ENCODE measurements at places on chromosomes 6 and 20.
A peak's percentile ranks its signal among the peaks of the same experiment; 100 is the strongest.

DNA sequence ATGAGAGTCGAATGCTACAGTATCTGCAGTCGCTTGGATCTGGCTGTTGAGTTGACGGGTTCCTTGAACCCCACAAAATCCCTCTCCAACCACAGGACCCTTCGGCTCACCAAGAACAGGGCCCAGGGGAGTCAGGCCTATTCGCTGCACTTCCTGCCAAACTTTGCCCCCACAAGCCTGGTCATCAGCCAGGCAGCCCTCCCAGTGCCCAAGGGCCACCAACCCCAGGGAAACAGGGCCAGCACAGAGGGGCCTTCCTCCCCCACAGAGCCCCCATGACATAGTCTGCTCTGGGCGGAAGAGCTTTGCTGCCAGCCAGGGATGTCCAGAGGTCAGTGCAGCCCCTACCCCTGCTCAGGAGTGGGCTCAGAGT lies 34.5 kb upstream of the MRGBP start:
- DNase-seq = no peak

DNA sequence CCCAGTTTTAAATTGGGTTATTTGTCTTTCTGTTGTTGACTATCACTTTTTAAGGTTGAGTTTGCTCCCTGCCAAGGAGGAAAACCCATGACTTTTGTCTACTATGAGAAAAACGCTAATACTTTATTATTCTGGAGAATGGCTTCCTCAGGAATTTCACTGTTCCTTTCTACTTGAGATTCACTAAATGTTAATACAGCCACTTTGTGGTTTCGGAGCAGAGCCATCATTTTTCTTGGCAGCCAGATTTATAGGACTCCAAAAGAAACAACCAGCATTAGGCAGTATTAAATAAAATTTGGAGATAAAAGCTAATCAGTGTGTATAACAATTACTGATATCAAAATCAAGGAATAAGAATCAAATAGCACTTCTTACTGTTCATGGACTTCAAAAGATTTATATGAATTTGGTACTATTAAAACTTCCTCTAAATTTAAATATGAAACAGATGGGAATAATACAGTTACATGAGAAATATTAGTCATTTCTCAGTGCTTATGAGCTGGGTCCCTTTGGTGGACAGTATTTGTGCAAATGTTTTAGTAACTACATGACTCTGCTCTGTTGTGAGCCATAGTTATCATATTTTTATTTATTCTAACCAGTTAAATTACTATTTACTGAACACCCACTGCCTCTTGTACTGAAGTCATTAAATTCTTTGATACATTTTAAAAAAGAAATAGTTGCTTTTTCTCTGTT lies 64.1 kb upstream of the FBXO30 start:
- DNase-seq = no peak

GRCh38 chr20:13423472-13424173 lies 202.5 kb downstream of the ISM1 start:
- no peak for DNase-seq

- DNase-seq = no peak
These were observed 126.6 kb downstream of the SIM1 start for GRCh38 chr6:100338090-100338489.

GRCh38 chr20:5393218-5393870 lies 76.6 kb upstream of the PROKR2 start:
- no peak for DNase-seq

- DNase-seq = no peak
These were observed 30.9 kb downstream of the HEBP2 start for GRCh38 chr6:138434925-138435324.

DNA sequence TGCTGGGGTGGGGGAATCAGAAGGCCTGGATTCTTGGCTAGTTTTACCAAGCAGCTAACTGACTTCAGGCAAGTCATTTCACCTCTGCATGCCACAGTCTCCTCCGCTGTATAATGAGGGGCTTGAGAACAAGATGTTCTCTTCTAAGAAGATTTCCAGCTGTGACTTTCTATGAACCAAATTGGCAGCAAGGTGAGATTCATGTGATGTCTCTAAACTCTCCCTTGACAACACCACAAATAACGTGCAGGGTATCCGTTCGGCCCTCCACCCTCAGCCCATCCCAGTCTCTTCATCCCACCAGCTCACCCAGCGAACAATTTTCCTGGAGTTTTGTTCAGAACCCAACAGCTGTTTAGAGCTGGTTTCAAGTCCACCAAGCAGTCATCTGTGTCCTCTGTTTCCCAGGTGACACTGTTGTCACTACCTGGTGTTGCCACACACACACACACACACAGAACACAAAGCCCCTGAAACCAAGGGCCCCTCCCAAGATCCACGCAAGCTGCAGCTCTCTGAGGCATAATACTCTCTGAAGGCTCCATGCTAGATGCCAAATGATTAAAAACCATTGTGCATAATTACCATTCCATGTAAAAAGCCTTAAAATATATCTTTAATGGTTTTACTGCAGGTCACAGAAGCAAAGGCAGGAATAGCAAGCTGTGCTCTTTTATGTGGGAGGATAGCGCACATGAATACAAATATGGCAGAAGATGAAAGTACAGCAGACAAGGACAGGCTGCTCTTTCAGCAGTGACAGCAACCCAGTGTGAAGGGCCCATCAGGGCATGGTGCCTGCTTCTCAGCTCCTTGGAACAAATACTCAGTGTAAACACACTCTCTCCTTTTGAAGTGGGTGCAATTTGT lies 48.2 kb downstream of the ARHGAP18 start:
- DNase-seq = peak; percentile 4

DNA sequence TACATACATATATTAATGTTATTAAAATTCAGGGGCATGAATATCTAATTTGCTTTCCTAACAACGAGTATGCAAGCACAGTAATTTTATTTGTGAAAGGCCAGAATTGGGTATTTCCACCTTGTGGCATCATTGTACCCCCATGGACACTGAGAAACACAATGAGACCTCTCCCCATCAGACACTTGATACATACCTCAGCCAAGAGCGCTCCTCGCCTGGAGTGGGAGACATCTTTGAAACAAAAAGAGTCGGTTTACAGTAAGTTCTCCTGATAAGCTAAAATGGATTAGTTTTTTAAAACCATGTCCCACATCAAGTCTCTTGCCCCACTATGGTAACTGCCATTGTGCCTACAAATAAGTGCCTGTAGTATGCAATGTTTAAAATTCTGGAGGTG lies 2.1 kb downstream of the CNR1 start:
- no peak for DNase-seq

DNA sequence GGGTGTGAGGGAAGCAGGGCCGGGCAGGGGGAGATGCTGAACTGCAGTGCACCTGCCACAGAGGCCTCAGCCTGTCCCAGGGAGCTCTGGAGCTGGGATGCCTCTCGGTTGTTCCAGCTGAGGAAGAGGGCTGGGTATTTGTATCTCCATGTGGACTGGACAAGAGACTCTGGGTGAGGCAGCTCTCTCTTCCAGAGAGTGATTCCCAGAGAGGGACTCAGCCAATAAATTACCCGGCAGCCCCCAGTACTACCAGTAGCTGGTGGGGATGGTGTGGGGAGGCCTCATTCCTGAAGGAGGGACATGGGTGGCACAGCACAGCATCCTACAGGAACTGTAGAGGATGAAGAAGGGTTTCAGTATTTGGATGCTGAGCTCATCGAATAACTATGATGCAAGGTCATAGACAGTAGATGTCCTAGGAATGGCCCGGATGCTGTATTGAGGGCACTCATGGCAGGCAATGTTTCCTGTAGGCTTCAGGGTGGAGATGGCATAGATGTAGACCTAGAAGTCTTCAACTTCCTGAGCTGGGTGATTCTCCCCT lies 1.4 kb downstream of the FGD2 start:
- no peak for DNase-seq

- no peak for DNase-seq
These were observed 20.4 kb upstream of the BMP6 start for GRCh38 chr6:7705483-7705882.

- no peak for DNase-seq
These were observed 65.0 kb downstream of the FAM120B start for GRCh38 chr6:170371588-170371987.

DNA sequence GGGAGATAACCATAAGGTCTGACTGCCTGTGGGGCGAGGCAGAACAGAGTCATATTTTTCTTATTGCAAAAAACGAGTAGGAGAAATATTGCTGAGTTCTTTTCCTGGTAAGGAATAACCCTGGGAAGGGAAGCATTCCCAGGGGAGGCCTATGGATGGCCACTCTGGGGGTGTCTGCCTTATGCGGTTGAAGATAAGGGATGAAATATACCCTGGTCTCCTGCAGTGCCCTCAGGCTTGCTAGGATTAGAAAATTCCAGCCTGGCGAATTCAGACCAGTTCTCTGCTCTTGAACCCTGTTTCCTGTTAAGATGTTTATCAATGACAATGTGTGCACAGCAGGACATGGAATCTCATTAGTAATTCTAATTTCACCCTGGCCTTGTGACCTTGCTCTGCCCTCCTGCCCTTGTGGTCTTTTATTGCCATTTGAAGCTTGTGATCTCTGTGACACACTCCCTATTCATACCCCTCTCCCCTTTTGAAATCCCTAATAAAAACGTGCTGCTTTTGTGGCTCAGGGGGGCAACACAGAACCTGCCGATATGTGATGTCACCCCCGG lies 491.1 kb upstream of the EYS start:
- no peak for DNase-seq

- no peak for DNase-seq
These were observed 284.7 kb upstream of the TAB2 start for GRCh38 chr6:149032599-149033405.

GRCh38 chr6:110098511-110099116 lies 80.9 kb downstream of the WASF1 start:
- no peak for DNase-seq

DNA sequence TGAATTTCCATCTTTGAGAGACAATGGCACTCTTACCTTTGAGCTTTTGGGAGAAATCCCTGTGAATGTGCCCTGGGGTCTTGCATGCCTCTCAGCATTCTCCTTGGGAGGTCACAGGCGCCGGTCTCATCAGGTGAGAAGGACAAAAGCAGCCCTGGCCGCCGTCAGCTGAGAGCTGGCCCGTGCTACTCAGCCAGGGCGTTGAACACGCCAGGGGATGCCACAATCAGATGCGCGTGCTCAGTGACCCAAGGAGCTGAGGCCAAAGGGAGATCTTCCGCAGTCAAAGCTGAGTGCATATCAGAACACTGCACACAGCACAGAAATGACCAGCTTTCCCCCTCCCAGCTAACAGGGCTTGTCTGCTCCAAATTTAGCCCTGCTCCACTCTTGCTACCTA lies 253.6 kb upstream of the NOX3 start:
- DNase-seq = no peak

GRCh38 chr6:24925661-24926060 lies 10.1 kb downstream of the RIPOR2 start:
- DNase-seq = peak; percentile 4

- peak; percentile 45 for DNase-seq
These were observed 2.2 kb upstream of the NNAT start for GRCh38 chr20:37518606-37519507.

DNA sequence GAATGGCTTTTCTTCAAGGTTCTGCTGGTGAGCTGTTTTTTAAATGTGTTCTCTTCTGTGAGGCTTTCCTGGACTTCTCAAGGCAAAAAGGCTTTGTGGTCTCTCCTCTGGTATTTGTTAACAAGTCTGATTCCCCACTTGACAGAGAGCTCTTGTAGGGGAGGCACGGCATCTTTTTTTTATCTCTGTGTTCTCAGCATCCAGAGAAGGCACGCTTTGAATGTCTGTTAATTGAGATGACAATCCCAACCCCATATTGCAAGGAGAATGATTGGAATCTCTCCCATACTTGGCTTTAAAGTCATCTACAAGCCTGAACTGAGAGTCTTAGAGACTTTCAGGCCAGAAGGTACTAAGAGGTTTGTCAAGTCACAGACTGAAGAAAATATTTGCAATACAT lies 22.6 kb downstream of the EDN1 start:
- no peak for DNase-seq

GRCh38 chr20:33667245-33667675 lies 517 bp downstream of the ACTL10 start:
- DNase-seq = no peak

DNA sequence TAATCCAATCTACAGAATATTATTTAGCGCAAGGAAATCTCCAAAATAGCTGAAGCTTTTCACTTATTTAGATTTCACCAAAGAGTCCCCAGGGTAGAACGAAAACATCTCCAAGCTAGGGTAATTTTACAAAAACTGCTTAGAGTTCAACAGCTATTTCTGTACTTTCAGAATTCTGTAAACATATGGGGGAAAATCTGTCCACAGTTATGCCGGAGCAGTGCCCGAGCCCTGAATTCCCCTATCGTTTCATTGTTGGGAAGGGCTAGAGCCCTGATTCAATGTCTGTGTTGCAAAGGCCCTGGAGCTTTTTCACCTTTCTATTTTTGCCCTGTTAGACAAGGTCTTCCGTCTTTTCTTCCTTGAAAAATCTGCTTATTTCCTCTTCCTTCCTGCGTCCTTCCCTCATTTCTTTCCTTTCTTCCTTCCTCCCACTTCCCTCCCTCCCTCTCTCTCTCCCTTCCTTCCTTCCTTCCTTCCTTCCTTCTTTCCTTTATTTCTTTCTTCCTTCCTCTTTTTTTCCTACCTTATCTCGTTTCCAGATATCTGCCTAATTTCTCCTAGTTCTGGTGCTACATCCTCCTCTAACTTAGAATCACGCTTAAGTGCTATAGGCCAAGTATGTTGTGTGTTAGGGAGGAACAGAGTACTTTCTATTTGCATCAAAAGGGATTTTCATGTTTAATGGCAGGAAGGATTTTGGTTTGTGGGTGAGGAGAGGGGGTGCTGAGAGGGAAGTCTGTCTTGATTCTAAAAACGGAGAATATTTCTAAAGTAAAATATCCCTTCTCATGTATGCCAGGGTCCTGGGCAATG lies 122.5 kb upstream of the BMP2 start:
- DNase-seq = no peak

- peak; percentile 70 for DNase-seq
These were observed 32.0 kb downstream of the ARHGAP40 start for GRCh38 chr20:38633577-38634093.

DNA sequence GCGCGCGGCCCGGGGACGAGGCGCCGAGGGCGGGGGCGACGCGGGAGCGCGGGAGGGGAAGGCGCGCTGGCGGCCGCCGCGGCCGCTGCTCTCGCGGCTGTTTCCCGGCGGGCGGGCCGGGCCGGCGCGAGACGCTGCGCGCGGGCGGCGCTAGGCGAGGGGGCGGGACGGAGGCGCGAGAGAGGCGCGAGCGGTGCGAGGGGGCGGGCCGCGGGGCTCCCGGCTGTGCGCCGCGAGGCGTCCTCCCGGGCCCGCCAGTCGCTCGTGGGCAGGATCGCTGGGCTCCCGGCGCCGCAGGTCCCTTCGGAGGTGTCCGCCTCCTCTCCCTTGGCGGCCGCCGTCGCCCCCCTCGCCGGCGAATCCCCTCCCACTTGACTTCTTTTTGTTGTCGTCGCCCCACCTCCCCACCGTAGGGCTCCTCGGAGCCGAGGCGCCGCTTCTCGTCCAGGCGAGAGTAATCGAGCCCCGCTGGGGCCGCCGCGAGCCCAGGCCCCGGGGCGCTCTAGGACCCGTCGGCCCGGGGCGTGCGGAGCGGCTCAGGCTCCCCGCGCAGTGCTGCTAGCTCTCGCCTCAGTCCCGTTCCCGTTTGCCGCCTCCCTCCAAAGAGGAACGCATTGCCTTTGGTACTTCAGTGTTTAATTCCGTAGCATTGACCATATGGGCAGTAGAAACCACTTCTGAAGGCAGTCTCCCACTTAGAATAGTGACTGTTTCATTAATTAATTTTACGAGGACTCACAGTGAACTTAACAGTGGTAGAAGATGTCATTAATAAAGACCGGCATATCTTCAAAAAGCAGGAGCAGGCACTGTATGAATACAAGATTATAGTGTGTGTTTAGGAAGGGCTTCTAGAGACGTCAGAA lies at the start of gene RANBP9:
Gene RANBP9, minus strand, starts transcription at position 103 of the 866 bp plus-strand sequence. CDS start 330 bp downstream, outside the sequence.
- peak; percentile 94 for DNase-seq
